Activated CD4-positive, alpha-beta T cell treated with anti-CD3 and anti-CD28 coated beads, Interleukin-2, amount 10 ng/mL, durations not matched to agents 24 days and 14 days (primary cell): ENCODE measurements at places on chromosomes 3 and 15.
A peak's percentile ranks its signal among the peaks of the same experiment; 100 is the strongest.

GRCh38 chr3:188267790-188268335 is 113.9 kb downstream of the LPP start:
- peaks cover 16% of the 10 kb centered on the region for H3K36me3 ChIP-seq
- no peaks in the 10 kb centered on the region for H3K27me3 ChIP-seq
- no peak overlapping the region for H3K4me3 ChIP-seq
- H3K4me1 ChIP-seq: peaks cover 30% of the 10 kb centered on the region

- no peak overlapping the region for H3K4me3 ChIP-seq
- H3K36me3 ChIP-seq: no peaks in the 10 kb centered on the region
- H3K4me1 ChIP-seq: no peaks in the 10 kb centered on the region
- H3K27me3 ChIP-seq: no peaks in the 10 kb centered on the region
- no peak for DNase-seq
These were observed 755.9 kb upstream of the LMCD1 start for GRCh38 chr3:7745711-7746110.

DNA sequence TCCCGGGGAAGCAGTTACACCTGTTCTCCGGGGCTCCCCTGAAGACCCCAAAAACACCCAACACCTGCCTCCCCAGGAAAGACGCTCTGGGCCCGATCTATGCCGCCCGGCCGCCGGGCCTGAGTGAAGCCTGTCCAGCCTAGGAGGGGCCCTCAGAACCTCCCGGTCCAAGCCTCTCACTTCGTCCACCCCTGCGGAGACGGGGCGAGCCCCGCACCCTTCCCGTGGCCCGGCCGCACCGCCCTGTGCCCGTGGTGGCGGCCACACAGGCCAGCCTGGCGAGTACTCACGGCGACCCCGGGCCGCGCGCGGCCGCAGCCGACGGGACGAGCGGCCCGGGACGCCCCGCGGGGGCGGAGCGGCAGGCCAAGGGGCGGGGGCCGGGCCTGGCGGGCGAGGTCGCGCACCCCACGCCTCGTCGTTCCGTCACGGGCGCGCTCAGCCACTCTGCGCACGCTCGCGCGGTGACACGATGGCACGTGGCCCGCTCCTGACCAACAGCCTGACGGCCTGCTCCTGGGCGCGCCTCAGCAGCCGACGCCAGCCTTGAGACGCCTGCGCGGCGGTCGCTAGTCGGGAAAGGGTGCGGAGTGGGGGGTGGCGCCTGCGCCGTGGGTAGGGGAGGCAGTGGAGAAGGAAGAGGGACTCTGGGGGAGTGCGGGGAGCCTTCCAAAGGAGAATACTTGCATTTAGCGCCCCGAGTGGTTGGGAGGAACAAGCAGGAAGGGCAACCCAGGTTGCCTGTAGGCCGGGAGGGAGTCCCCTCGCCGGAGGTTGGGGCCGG is at the start of gene PARP6:
TSS of gene PARP6 (minus strand) at position 342 of the 784 bp plus-strand sequence. CDS start 5,077 bp downstream, outside the sequence.
- peaks cover 18% of the 10 kb centered on the region for H3K36me3 ChIP-seq
- peaks cover 32% of the 10 kb centered on the region for H3K4me1 ChIP-seq
- H3K27ac ChIP-seq: peak within 1 kb of the TSS; percentile 88
- peaks cover 3% of the 10 kb centered on the region for H3K27me3 ChIP-seq

GRCh38 chr3:188153437-188154013 is 432 bp upstream of the LPP start:
- peaks cover 59% of the 10 kb centered on the region for H3K4me1 ChIP-seq
- no peak for DNase-seq
- H3K4me3 ChIP-seq: peak overlapping the region; percentile 86
- peak overlapping the region; percentile 90 for H3K27ac ChIP-seq

- no peak for DNase-seq
- no peak overlapping the region for H3K27ac ChIP-seq
- peaks cover 21% of the 10 kb centered on the region for H3K27me3 ChIP-seq
- no peaks in the 10 kb centered on the region for H3K4me1 ChIP-seq
- H3K4me3 ChIP-seq: no peak overlapping the region
These were observed 11.9 kb upstream of the SCG3 start for GRCh38 chr15:51669381-51669780.

- H3K4me3 ChIP-seq: no peak overlapping the region
- DNase-seq: peak; percentile 62
- no peaks in the 10 kb centered on the region for H3K4me1 ChIP-seq
These were observed 26.9 kb upstream of the LINGO1 start for GRCh38 chr15:77659350-77660321.

- no peaks in the 10 kb centered on the region for H3K36me3 ChIP-seq
- H3K4me3 ChIP-seq: no peak overlapping the region
- peaks cover 2% of the 10 kb centered on the region for H3K4me1 ChIP-seq
- peaks cover 42% of the 10 kb centered on the region for H3K27me3 ChIP-seq
- no peak for DNase-seq
- no peak overlapping the region for H3K27ac ChIP-seq
These were observed 1002.8 kb upstream of the NR2F2 start for GRCh38 chr15:95327661-95328060.

DNA sequence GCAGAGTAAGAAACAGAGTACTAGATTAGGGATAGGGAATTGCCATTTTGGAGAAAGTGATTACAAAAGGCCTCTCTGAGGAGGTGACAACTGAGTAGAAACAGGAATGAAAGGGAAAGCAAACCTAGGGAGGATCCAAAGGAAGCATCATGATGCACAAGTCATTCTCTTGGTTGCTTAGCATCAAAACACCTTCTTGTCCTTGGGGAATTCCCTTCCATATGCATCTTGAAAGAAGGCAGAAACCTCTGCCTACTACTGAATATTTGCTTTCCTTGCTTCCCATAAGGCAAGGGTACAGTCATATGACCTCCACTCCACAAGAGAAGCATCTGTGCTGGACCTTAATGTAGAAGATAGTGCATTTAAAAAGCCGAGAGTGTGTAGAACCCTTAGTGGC is 24.1 kb downstream of the GABPB1 start:
- no peaks in the 10 kb centered on the region for H3K27me3 ChIP-seq
- peak overlapping the region; percentile 36 for H3K27ac ChIP-seq
- no peak overlapping the region for H3K4me3 ChIP-seq
- peaks cover 24% of the 10 kb centered on the region for H3K36me3 ChIP-seq

- no peaks in the 10 kb centered on the region for H3K36me3 ChIP-seq
- no peak for DNase-seq
- no peak overlapping the region for H3K4me3 ChIP-seq
These were observed 30.1 kb downstream of the PLA2G4D start for GRCh38 chr15:42064271-42064670.

DNA sequence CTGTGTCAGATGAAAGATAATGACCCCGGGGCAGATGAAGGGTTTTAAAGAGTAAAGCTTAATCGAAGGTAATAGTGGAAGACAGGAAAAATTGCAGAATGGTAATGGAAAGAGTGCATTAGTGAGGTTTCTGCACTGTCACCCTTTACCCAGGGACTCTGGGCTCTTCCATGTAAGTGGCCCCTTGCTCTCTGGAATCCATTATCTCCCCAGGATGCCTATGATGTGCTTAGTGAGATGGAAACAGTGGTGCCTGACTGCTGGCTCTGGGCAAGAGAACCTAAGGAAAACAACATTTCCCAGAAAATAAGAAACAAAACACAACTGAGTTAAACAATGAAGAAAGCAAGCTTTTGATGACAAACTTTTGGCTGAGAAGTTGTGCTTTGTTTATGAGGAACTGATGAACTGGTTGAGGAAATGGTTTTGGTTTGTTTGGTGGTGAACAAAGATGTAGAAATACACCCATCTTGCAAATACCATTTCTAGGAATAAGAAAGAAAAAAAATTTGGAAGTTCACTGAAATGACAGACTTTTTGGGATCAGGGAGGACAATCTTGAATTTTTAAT is 119.9 kb upstream of the RASGRP1 start:
- H3K27ac ChIP-seq: peak overlapping the region; percentile 97
- peaks cover 3% of the 10 kb centered on the region for H3K36me3 ChIP-seq
- no peaks in the 10 kb centered on the region for H3K27me3 ChIP-seq
- peak overlapping the region; percentile 55 for H3K4me3 ChIP-seq
- DNase-seq: peak; percentile 78

- no peak overlapping the region for H3K4me3 ChIP-seq
- H3K36me3 ChIP-seq: no peaks in the 10 kb centered on the region
- no peak for DNase-seq
- H3K27me3 ChIP-seq: no peaks in the 10 kb centered on the region
- no peaks in the 10 kb centered on the region for H3K4me1 ChIP-seq
These were observed 123.0 kb downstream of the VGLL3 start for GRCh38 chr3:86867982-86868381.
